ENCODE measurements at places on chromosomes 6 and 20.

DNA sequence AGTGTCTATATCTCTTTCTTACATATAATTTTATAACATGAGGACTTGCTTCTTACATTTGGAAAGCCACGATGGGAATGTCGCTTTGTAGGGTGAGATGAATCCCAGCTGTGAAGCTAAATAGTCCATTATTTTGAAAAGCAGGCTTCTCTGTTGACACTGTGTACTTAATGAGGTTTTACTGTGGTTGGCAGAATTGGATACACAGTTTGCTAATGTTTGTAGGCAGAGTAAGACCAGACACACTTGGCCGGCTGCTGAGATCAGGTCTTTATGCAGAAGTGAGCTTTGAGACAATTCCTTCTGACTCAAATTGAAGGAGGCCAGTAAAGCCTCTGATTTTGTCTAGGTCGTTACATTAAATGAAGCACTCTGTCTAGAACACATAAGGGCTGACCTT is 93.0 kb downstream of the NDUFAF5 start:
- no peak for DNase-seq

DNA sequence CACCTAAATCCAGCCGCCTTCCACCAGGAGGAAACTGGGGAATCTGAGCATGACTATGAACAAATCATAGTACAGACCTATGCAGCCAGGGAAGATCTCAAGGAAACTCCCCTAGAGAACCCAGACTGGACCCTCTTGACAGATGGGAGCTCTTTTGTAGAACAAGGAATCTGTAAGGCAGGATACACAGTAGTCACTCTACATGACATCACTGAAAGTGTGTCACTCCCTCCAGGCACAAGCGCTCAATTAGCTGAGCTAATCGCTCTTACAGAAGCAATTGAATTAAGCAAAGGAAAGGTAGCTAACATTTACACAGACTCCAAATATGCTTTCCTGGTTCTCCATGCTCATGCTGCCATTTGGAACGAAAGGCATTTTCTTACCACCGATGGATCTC is 36.8 kb downstream of the PLN start:
- no peak for DNase-seq

DNA sequence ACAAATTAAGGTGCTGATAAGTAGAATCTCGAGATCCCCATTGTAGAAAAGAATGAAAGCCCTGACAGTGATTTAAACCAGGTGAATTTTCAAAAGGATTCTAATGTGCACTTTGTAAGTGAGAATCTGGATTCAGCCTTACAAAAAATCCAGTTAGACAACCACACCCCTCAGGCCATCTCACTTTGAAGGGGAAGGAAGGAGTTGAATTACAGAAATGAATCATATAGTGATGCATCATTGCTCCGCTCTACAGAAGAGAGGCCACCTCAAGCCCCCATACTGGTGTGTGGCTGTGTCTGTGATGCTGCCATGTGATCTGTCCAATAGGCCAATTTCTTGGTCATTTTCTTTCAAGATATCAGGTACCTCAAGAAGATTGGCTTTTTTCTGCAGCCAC is 85.5 kb upstream of the NT5E start:
- DNase-seq: peak; percentile 65

GRCh38 chr6:56482525-56482924 is 160.2 kb downstream of the DST start:
- DNase-seq: no peak

DNA sequence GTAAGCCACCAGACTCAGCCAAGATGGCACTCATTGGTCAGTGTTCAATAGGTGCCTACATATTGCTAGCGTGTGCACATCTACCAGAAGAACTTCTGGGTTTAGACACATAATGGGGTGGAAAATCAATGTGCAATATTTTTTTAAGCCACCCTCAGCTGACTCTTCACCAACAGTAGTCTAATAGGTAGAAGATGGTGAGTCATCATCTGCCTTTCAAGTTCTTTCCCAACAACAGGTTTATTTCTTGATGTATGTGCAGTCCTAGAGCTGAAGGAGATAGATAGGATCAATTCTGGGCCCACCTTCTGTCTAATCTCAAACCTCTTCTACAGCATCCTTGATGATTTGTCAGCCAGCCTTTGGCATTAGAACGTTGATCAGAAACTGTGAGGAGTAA is 41.3 kb downstream of the IRAK1BP1 start:
- DNase-seq: no peak

DNA sequence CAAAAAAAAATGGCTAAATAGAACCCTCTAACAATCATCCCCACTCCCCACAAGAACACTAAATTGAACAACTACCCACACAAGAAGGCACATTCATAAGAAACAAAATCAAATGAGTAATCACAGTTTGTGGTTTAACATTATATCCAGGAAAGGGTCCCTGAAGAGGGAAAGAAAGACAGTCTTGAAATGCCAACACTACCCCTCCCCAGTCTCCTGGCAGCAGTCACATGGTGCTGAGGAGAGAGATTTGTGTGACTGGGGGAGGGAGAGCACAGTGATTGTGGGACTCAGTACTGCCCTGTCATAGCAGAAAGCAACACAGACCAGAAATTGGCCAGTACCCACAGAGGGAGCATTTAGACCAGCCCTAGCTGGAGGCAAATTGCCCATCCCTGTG is 443.7 kb upstream of the BTBD3 start:
- no peak for DNase-seq

- DNase-seq: no peak
These were observed 634 bp downstream of the AHI1 start for GRCh38 chr6:135496800-135497411.

- no peak for DNase-seq
These were observed 19.9 kb downstream of the PREP start for GRCh38 chr6:105382958-105383357.

GRCh38 chr20:958936-959815 is 42.9 kb downstream of the RSPO4 start:
- no peak for DNase-seq

- DNase-seq: no peak
These were observed 19.8 kb downstream of the DACT2 start for GRCh38 chr6:168299541-168300511.

DNA sequence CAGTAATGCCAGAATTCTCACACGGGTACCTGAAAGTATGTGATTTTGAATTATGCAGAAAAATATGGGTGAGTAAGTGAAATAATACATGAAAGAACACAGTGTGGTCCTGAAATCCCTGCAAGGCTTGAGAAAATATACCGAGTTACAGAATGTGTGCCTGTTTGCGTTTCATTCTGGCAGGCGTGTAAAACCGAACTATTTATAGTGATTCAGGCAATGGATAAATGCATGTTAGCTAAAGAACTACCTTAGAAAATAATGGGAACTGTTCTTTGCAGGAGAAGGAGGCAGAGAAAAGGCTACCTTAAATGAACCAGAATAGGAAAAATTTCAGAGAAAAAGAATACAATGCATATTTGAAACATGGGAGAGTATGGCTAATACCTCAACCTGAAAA is 145.8 kb upstream of the KCNQ5 start:
- DNase-seq: no peak

GRCh38 chr20:38665094-38665493 is 59.2 kb upstream of the SLC32A1 start:
- DNase-seq: no peak

- no peak for DNase-seq
These were observed 901.3 kb upstream of the CITED2 start for GRCh38 chr6:140275725-140276124.

DNA sequence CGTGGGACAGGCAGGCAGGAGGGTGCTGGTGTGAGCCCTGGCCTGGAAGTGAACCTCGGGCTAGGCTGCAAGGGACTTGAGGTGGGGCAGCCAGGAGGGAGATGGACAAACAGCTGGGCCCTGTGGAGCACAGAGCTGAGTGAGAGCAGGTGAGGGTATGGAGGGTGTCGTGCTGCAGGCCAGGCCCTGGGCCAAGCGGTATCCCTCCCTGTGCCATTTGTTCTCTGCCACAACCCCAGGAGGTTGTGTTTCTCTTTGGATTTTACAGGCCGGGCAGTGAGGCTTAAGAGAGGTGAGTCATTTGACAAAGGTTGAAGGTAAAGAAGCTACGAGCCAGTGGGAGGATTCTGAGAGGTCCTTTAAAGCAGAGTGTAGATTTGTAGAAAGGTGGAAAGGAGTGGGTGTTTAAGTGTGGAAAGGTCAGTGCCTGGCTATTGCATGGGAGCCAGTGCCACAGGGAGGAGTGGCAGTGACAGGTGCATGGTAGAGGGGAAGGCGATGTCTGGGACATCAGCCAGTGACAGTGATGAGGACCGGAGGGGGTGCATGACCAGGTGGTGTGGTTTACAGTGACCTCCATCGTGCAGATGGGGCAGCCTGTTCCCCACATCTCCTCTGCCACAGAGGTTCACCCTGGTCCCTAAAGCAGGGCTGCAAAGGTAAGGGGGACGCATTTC is 39.8 kb downstream of the GMPR start:
- DNase-seq: no peak

DNA sequence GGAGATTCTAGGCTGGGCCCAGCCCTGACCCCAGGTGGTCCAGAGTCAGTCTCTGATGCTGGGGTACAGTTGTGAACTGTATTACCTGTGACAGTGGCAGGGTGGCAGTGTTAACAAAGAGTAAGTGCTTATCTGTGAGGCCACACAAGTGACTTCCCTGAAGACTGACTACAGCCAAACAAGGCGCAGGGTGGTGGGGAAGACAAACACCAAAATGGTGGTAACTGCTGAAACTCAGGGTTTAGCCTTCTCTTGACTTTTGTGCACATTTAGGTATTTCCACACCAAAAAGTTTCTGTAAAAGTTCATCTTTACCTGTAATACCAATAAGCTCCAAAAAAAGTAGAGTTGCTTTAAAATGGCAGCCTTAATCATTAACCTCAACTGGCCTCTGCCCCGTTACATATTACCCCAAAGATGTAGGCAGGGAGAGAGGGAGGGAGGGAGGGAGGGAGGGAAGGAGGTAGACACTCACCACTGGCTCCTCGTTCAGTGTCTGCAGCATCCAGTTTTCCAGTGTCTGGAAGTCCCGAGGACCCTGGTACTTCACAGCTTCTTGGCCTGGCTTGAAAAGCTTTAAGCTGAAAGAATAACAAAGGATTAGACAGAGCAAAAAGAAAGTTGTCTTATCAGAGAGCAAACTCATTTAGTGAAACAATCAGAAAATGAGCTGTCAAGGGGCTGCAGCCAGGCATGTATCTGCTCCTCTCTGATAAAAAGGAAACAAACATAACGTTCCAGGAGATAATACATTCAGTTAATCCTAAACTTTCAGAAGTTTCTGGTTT is 11.3 kb downstream of the TXNDC5 start:
- no peak for DNase-seq

- DNase-seq: no peak
These were observed 133.6 kb upstream of the TRAF3IP2 start for GRCh38 chr6:111739257-111739696.

DNA sequence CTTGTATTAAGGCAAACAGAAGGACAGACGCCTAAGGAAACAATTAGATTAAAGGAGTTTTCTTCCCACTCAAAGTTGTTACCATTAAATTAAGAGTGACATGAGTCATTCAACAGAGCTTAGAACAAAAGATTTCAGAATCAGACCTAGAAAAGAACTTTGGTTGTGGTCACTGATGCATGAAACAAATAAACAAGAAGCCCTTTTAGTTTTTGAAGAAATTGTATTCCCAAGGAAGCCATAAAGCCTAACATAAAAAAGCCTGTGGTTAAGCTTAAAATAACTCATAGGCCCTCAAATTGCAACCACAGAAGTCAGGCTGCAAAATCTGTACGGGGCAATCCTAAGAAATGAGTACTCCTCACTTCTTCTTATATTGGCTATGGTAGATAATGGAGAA is 17.9 kb upstream of the TRIM26 start:
- DNase-seq: peak; percentile 5

- DNase-seq: no peak
These were observed 171.7 kb upstream of the CCN2 start for GRCh38 chr6:132122871-132123270.

- no peak for DNase-seq
These were observed 108.5 kb upstream of the RALGAPA2 start for GRCh38 chr20:20820785-20821483.

DNA sequence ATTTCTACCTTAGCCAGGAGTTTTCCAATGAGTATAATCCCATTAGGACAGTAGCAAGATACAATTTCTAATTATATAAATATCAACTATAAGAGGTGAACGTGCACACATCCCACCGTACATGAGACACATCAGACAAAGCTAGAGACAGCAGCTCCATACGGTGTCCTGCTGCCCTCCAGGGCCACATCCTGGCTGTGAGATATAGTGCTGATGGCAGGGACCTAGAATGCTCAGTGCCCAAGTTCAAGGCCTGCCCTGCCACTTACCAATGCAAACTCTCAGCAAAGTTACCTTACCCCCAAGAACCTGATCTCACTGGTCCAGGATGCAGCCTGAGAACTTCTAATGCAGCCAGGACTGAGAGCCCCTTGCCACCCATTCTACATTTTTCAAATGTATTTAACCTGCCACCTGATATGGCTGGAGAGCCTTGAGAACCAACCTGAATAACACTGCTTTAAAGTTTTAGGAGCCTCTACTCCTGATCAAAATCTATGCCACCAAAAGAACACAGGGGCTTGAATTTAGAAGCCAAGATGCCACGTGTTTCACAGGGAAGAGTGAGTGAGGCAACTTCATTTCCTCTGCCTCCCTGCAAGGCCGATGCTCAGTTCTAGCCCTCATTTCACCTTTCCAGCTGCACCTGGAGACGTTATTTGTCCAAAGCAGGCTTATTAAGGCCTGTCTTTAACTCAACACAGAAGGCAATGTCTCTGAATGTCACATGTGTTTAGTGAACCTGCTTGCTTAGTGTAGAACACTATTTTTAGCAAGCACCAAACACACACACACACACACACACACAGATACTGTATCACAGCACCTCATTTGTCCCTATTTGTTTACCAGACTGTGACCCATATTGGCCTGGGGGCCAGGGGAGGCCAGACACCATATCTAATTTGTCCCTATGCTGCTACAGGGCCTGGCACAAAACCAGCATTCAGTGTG is 6.1 kb downstream of the NFATC2 start:
- DNase-seq: no peak

- DNase-seq: peak; percentile 29
These were observed 134.6 kb upstream of the NEDD9 start for GRCh38 chr6:11366934-11367637.

GRCh38 chr6:73129653-73130443 is 95.4 kb downstream of the KHDC1L start:
- peak; percentile 76 for DNase-seq

DNA sequence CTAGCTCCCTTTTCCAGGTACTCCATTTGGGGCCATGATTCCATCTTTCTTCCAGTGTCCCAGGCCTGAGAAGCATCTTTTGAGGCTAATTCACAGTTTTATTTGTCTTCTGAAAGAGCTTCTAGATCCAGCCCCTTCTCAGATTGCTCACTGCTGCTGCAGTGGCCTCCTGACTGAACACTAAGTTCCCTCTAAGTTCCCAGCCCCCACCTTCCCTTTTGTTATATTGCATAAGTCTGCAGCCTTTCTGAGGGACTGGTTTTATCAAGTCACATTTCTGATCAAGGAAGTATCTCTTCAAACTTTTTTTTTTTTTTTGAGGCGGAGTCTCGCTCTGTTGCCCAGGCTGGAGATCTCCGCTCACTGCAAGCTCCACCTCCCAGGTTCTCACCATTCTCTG is 10.7 kb downstream of the MAPRE1 start:
- no peak for DNase-seq

GRCh38 chr6:144729502-144729901 is 444.4 kb downstream of the UTRN start:
- no peak for DNase-seq
